ENCODE measurements at places on chromosomes 6 and 20. TPM values are rescaled to one million over a fixed set of nuclear protein-coding genes. Genes with fewer than 3 reads are reported as not detected.

DNA sequence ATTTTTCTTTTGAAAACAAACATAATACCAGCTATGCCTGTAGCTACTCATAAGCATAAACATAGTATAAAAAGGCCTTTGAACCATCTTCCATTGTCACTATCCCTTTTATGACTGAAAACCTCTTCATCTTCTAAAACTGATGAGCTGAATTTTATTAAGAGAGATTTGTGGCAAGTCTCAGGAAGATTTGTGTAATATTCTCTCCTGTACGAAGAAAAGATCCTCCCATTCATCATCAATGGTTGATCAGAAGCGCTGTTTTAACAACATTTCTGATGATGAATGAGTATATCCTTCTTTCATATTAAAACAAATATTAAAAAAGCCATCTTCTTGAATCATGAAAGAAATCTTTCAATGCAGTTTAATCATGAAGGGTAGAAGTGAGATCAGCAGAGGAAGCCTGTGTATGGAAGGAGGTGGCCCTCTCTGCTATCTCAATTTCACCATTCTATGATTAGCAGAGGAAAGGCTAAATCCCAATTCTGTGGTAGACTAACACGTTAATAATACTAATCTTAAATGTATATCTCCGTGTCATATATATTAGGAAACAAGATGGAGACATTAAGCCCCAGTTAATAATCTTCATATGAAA, 430.2 kb downstream of the FRK start:
- no peak overlapping the region for H3K27ac ChIP-seq
- H3K4me3 ChIP-seq = no peak overlapping the region
- no peak for DNase-seq

- H3K36me3 ChIP-seq = peaks cover 2% of the 10 kb centered on the region
- no peaks in the 10 kb centered on the region for H3K4me1 ChIP-seq
- no peak for DNase-seq
- no peaks in the 10 kb centered on the region for H3K27me3 ChIP-seq
- no peak overlapping the region for H3K4me3 ChIP-seq
- H3K27ac ChIP-seq = no peak overlapping the region
Observed at GRCh38 chr6:5531853-5532375, 270.6 kb downstream of the FARS2 start.

GRCh38 chr6:12369781-12370262, 79.7 kb downstream of the EDN1 start:
- peaks cover 2% of the 10 kb centered on the region for H3K36me3 ChIP-seq
- no peaks in the 10 kb centered on the region for H3K27me3 ChIP-seq
- DNase-seq = no peak
- peak overlapping the region; percentile 18 for H3K4me3 ChIP-seq
- H3K27ac ChIP-seq = peak overlapping the region; percentile 85
- H3K4me1 ChIP-seq = peaks cover 41% of the 10 kb centered on the region

DNA sequence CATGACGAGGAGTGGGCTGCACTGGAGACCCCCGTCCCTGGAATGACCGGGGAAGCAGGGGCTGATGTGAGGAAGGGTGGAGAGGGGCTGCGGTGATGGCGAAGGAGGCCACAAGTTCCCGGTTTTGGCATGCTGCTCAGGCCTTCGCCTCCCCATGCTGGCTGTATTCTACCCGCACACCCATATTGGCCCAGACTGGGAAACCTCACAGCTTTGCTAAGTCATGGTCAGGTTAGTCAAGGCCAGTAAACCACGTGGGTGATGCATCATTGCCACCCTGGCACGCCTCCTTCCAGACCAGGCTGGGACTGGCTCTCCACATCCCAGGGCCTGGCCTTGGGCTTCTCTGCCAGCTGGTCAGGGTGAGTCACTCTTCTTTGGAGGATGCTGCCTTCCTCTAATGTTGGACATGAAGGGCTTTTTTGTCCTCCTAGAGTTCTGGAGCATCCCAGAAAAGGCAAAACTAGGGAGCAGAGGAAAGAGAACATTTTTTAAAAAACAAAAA, 53.8 kb downstream of the PCNA start:
- no peak overlapping the region for H3K4me3 ChIP-seq
- no peaks in the 10 kb centered on the region for H3K36me3 ChIP-seq
- no peaks in the 10 kb centered on the region for H3K27me3 ChIP-seq
- DNase-seq = no peak

- H3K36me3 ChIP-seq = peaks cover 4% of the 10 kb centered on the region
- H3K27me3 ChIP-seq = no peaks in the 10 kb centered on the region
- H3K4me3 ChIP-seq = no peak overlapping the region
- H3K27ac ChIP-seq = no peak overlapping the region
- no peaks in the 10 kb centered on the region for H3K4me1 ChIP-seq
Observed at GRCh38 chr20:51469046-51469445, 73.5 kb downstream of the NFATC2 start.

DNA sequence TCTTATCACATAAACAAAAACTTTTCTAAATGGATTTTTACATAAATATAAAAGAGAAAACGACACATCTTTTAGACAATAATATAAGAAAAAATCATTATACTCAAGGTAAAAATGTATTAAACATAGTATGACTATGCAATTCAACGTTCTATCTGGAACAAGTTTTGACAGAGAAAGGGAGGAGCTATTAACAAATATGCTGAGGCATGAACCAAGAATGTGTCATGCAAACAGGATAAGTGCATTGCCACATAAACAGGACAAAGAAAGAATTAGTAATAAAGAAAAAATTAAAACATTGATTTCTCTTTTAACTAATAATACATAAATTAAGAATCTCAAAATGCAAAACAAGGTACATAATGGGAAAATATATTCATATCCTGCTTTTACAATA, 1353.4 kb upstream of the GJE1 start:
- peaks cover 12% of the 10 kb centered on the region for H3K4me1 ChIP-seq
- no peaks in the 10 kb centered on the region for H3K27me3 ChIP-seq
- no peak for DNase-seq
- no peak overlapping the region for H3K27ac ChIP-seq
- no peak overlapping the region for H3K4me3 ChIP-seq
- H3K36me3 ChIP-seq = no peaks in the 10 kb centered on the region

- no peak for DNase-seq
- H3K4me3 ChIP-seq = no peak overlapping the region
- no peak overlapping the region for H3K27ac ChIP-seq
- peaks cover 2% of the 10 kb centered on the region for H3K27me3 ChIP-seq
Observed at GRCh38 chr20:35248641-35249475, 22.4 kb downstream of the MMP24 start.

GRCh38 chr20:57622579-57623381, 2.6 kb upstream of the ZBP1 start:
- H3K36me3 ChIP-seq = peaks cover 2% of the 10 kb centered on the region
- H3K4me3 ChIP-seq = no peak overlapping the region
- peaks cover 12% of the 10 kb centered on the region for H3K4me1 ChIP-seq
- H3K27me3 ChIP-seq = peaks cover 6% of the 10 kb centered on the region

- H3K27ac ChIP-seq = peak overlapping the region; percentile 98
- DNase-seq = no peak
- H3K36me3 ChIP-seq = no peaks in the 10 kb centered on the region
- peaks cover 62% of the 10 kb centered on the region for H3K4me1 ChIP-seq
- peak overlapping the region; percentile 73 for H3K4me3 ChIP-seq
Observed at GRCh38 chr6:89985751-89986493, 91.7 kb downstream of the GJA10 start.

- H3K36me3 ChIP-seq = no peaks in the 10 kb centered on the region
- peak overlapping the region; percentile 37 for H3K27ac ChIP-seq
- DNase-seq = no peak
- H3K4me1 ChIP-seq = peaks cover 36% of the 10 kb centered on the region
Observed at GRCh38 chr6:11275598-11275997, 43.1 kb upstream of the NEDD9 start.

Gene GGTLC1
- not detected for total RNA-seq

Gene DEFB124
- total RNA-seq = not detected

Gene CST3
- total RNA-seq = 487 TPM

Gene TBXT
- not detected for total RNA-seq

Gene GPLD1
- 4.4 TPM for total RNA-seq
